T-helper 17 cell (primary cell): ENCODE measurements at places on chromosomes 4 and X. TPM values are rescaled to one million over a fixed set of nuclear protein-coding genes. Genes with fewer than 3 reads are reported as not detected.

The CXXC4 gene
- 0.21 TPM for total RNA-seq

The RAB33A gene
- 2.2 TPM for total RNA-seq

The EXOC1L gene
- total RNA-seq, result not detected

The SLC49A3 gene
- total RNA-seq, result 1.1 TPM

The CASP3 gene
- total RNA-seq, result 18.5 TPM

The PF4V1 gene
- 67.9 TPM for total RNA-seq

The AMBN gene
- not detected for total RNA-seq

The CCDC110 gene
- total RNA-seq, result not detected

The FAT4 gene
- not detected for total RNA-seq

The FAM236B gene
- not detected for total RNA-seq

The TBX22 gene
- total RNA-seq, result not detected

The ABCG2 gene
- total RNA-seq, result 0.13 TPM

The STS gene
- 1.2 TPM for total RNA-seq

The AFF1 gene
- total RNA-seq, result 121 TPM

The GAGE12G gene
- total RNA-seq, result not detected

The AMOT gene
- total RNA-seq, result 1.4 TPM

The TCEAL7 gene
- not detected for total RNA-seq

The SULT1E1 gene
- not detected for total RNA-seq

The ZFP92 gene
- 1.2 TPM for total RNA-seq

The LRAT gene
- total RNA-seq, result not detected

The PDCL2 gene
- not detected for total RNA-seq

The MAGEA4 gene
- total RNA-seq, result not detected

The POF1B gene
- total RNA-seq, result 0.29 TPM

The CENPI gene
- total RNA-seq, result 0.52 TPM

The MAGEA2 gene
- total RNA-seq, result not detected

The GRIA2 gene
- total RNA-seq, result not detected
